ENCODE measurements at places on chromosomes 16 and 17.

GRCh38 chr16:67668495-67669157 lies 2.0 kb downstream of the C16orf86 start:
- no peak for DNase-seq
- H3K27me3 ChIP-seq: no peaks in the 10 kb centered on the region
- peaks cover 9% of the 10 kb centered on the region for H3K4me1 ChIP-seq
- H3K36me3 ChIP-seq: no peaks in the 10 kb centered on the region
- H3K4me3 ChIP-seq: no peak overlapping the region

DNA sequence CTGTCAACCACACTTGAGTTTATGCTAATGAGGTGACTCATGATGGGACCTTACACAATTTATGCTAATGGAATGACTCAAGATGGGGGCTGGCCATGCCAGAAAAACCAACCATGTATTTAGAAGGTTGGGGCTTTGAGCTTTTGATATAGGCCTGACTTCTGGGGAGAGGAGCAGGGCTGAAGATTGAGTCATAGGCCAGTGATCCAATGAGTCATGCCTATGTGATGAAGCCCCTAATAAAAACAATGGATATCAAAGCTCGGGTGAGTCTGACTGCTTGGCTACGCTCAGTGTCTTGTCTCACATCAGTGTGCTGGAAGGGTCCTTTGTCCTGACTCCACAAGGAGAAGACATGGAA lies 7.3 kb downstream of the MFSD6L start:
- H3K27me3 ChIP-seq: no peaks in the 10 kb centered on the region
- DNase-seq: no peak
- H3K4me3 ChIP-seq: no peak overlapping the region
- H3K27ac ChIP-seq: no peak overlapping the region

GRCh38 chr16:49183911-49184310 lies 97.7 kb downstream of the CBLN1 start:
- no peaks in the 10 kb centered on the region for H3K36me3 ChIP-seq
- H3K4me3 ChIP-seq: no peak overlapping the region
- no peaks in the 10 kb centered on the region for H3K4me1 ChIP-seq
- no peak overlapping the region for H3K27ac ChIP-seq

GRCh38 chr17:70238646-70239045 lies 69.3 kb downstream of the KCNJ2 start:
- no peak for DNase-seq
- H3K36me3 ChIP-seq: no peaks in the 10 kb centered on the region
- no peaks in the 10 kb centered on the region for H3K27me3 ChIP-seq
- H3K4me1 ChIP-seq: no peaks in the 10 kb centered on the region

- H3K36me3 ChIP-seq: no peaks in the 10 kb centered on the region
- H3K27me3 ChIP-seq: no peaks in the 10 kb centered on the region
- H3K4me1 ChIP-seq: no peaks in the 10 kb centered on the region
- H3K27ac ChIP-seq: no peak overlapping the region
Observed at GRCh38 chr16:87671221-87671620, 68.9 kb downstream of the JPH3 start.

DNA sequence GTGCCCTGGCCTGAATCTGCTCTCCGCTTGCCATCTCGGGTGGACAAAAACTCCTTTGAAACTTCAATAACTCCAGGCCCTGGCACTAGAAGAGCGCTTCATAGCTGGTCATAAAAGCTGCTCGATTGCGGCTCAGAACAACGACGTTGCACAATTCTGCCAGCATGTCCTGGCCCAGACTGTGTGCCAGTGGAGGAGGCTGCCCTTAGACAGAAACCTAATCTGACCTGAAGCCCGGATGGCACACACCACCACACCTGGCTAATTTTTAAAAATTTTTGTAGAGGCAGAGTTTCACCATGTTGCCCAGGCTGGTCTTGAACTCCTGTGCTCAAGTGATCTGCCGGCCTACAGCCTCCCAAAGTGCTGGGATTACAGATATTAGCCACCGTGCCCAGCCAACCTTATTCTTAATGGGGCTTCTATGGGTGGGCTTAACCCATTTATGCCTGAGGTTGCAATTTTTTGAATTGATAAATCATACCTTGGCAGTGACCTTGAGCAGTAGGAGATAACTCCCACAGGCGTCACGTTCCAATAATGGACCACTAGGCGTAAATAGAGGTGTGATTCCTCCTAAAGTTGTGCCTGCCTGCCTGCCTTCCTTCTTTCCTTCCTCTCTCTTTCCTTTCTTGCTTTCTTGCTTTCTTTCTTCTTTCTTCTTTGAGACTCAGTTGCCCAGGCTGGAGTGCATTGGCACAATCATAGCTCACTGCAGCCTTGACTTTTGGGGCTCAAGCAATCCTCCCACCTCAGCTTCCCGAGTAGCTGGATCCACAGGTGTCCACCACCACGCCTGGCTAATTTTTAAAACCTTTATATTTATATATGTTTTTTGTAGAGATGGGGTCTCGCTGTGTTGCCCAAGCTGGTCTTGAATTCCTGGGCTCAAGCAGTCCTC lies 1.1 kb upstream of the PPL start:
- peaks cover 28% of the 10 kb centered on the region for H3K4me1 ChIP-seq
- DNase-seq: no peak
- H3K36me3 ChIP-seq: no peaks in the 10 kb centered on the region
- H3K4me3 ChIP-seq: no peak overlapping the region

GRCh38 chr16:53453928-53454327 lies 19.7 kb downstream of the RBL2 start:
- H3K27ac ChIP-seq: no peak overlapping the region
- no peak for DNase-seq
- H3K36me3 ChIP-seq: peaks cover 55% of the 10 kb centered on the region
- H3K4me1 ChIP-seq: no peaks in the 10 kb centered on the region

DNA sequence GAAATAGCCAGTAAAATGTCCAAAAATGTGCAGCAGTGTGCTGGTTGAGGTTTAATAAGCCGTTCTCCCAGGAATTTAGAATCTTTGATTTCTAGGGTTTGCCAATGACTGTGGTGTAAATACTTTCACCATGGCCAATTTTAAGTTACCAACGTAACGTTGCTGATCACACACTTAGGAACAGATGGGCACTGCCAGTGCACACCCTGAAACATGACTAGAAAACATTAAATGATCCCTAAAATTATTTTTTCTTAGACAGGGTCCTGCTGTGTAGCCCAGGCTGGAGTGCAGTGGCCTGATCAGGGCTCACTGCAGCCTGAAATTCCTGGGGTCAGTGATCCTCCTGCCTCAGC lies 3.2 kb downstream of the CA5A start:
- H3K4me3 ChIP-seq: no peak overlapping the region
- H3K4me1 ChIP-seq: no peaks in the 10 kb centered on the region
- no peaks in the 10 kb centered on the region for H3K36me3 ChIP-seq
- no peak for DNase-seq
- no peak overlapping the region for H3K27ac ChIP-seq

DNA sequence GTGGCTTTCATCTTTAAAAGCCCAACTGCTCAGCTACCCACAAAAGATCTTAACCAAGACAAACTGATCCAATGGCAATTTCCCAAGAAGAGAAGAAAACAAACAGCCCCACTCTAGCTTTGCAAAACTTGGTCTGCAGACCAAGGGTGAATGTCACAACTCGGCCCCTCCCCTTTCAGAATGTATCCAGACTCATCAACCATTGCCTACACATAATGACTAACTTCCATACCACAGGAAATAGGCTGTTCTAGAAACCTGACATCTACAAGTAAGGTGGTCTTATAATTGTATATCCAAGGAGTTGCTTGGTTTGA lies 16.0 kb downstream of the DCUN1D3 start:
- no peak for DNase-seq
- H3K4me1 ChIP-seq: peaks cover 38% of the 10 kb centered on the region
- no peaks in the 10 kb centered on the region for H3K36me3 ChIP-seq
- H3K27ac ChIP-seq: peak overlapping the region; percentile 28
- H3K27me3 ChIP-seq: no peaks in the 10 kb centered on the region

GRCh38 chr17:59840329-59841090 lies 52.2 kb downstream of the TUBD1 start:
- peaks cover 24% of the 10 kb centered on the region for H3K36me3 ChIP-seq
- peaks cover 8% of the 10 kb centered on the region for H3K4me1 ChIP-seq
- H3K4me3 ChIP-seq: peak overlapping the region; percentile 81
- H3K27me3 ChIP-seq: no peaks in the 10 kb centered on the region
- no peak for DNase-seq

DNA sequence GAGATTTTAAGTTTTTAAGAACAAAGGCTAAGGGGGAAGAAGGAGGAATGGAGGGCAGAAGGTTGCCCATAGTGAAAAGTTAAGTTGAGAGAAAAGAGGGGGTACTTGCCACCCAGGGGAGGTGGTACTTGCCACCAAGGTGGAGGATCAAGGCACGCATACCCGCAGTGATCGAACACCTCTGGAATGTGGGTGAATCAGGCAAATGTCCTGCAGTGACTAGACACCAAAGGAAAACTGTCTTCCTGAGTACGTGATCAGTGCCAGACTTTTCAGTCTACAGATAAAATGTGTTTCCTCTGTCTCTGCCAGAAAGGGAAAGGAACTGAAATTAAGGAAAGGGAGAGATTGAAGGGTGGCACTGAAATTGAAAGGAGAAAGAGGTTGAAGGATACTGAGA lies 2285.3 kb downstream of the TP53TG3F start:
- H3K27ac ChIP-seq: no peak overlapping the region
- no peak for DNase-seq
- H3K27me3 ChIP-seq: no peaks in the 10 kb centered on the region
- no peaks in the 10 kb centered on the region for H3K4me1 ChIP-seq
- H3K4me3 ChIP-seq: no peak overlapping the region

DNA sequence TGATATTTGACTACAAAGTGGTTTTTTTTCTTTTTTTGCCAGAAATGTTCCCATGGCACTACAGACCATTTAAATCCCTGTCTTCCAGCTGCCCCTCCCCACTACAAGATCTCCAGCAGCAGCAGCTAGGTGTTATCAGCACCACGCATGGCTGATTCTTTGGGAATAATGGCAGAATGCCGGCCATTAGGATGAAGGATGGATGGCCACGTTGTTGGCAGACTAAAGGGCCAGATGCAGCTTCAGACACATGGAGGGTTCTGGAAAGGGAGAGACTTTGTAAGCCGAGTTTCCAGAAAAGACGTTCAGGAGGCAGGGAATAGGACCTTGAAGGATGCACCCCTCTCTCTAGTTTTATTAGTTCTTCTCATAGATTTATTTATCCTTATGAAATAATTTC lies 10.3 kb upstream of the MED9 start:
- no peak overlapping the region for H3K4me3 ChIP-seq
- DNase-seq: no peak
- H3K36me3 ChIP-seq: no peaks in the 10 kb centered on the region
- H3K27ac ChIP-seq: no peak overlapping the region
- H3K4me1 ChIP-seq: no peaks in the 10 kb centered on the region
- H3K27me3 ChIP-seq: no peaks in the 10 kb centered on the region

- no peak overlapping the region for H3K4me3 ChIP-seq
- no peaks in the 10 kb centered on the region for H3K27me3 ChIP-seq
- no peaks in the 10 kb centered on the region for H3K36me3 ChIP-seq
- H3K27ac ChIP-seq: no peak overlapping the region
Observed at GRCh38 chr17:56074361-56074890, 78.8 kb upstream of the ANKFN1 start.

DNA sequence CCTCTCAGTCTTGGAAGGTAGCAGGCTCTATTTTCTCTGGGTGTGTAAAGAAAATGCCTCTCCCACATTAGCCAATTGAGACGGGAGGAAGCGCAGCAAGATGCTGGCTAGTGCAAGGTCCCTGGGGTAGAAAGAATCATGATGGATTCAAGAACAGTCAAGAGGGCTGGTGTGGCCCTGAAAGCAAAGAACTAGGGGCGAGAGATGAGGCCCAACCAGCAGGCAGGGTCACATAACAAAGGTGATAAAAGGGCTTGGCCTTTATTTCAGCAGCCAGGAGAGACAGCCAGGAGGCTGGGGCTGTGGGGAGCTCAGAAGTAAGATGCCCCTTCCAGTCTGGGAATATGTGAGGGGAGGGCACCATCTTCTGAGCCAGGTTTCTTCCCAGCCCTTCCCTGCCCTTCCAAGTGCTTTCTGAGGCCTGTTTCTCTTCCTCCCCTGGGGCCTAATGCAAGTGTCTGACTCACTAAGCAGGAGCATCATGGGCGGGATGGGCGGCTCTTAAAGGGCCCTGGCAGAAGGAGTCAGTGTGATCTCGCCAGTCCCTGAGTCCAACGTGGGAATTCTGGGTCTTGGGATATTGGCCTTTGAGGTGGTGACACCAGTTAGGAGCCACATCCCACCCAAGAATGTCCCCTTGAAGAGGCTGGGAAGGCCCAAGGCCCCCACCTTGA lies 3.9 kb upstream of the NLRC5 start:
- no peaks in the 10 kb centered on the region for H3K27me3 ChIP-seq
- H3K27ac ChIP-seq: peak overlapping the region; percentile 57
- no peak overlapping the region for H3K4me3 ChIP-seq

DNA sequence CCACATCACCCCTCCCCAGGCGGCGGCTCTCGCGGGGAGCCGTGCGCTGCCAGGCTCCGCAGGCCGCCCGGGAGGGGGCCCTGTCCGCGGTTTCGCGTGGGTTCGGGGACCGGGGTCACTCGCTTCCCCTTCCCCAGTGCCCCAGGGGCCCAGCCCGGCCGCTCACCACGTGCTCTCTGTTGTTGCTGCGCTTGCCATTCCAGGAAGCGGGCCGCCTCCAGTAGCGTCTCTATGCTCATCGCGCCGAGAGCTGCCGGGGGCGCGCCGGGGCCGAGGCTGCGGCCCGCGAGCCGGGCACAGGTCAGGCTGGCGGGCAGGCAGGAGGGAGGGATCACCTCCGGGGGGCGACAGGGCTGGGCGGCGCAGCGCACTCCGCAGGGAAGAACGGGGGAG lies 390 bp downstream of the MNT start:
- DNase-seq: no peak
- peaks cover 32% of the 10 kb centered on the region for H3K4me1 ChIP-seq
- no peaks in the 10 kb centered on the region for H3K27me3 ChIP-seq
- H3K27ac ChIP-seq: peak overlapping the region; percentile 98
- H3K36me3 ChIP-seq: no peaks in the 10 kb centered on the region

DNA sequence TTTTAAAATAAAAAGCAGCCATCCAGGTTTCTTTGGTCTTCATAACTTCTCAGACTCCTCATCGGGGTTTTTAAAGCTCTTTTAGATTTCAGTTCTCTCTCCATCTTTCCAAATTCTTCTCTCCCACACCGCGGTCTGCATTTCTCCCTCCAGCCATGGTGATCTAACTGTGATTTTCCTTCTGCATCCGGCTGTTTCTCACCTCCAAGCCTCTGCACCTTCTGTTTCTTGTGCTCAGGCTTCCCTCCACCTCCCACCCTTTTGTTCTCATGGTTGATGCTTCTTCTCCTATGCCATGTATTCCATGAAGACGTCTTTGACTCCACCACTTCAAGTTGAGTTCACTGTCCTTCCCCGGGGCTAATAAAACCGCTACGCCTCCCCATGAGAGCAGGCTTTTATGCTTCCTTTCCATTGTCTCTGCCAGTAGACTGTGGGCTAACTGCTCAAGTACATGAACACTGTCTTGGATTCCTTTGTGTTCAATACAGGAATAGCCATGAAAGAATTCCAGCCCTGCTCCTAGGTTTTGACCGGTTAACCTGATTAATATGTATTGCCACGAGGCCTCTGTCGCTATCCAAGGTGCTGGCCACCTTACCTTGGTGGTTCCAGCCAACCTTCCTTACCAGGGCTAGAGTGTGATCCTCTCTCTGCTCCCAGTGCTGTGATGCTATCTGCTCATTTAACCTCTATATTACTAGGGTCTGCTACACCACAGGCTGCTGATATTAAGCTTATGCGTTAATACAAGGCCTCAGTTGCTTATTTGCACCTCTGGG lies 625.1 kb downstream of the HS3ST4 start:
- no peak for DNase-seq

GRCh38 chr16:17544785-17545184 lies 74.0 kb upstream of the XYLT1 start:
- H3K4me3 ChIP-seq: no peak overlapping the region
- no peaks in the 10 kb centered on the region for H3K36me3 ChIP-seq
- H3K27me3 ChIP-seq: no peaks in the 10 kb centered on the region
- DNase-seq: no peak
- H3K4me1 ChIP-seq: no peaks in the 10 kb centered on the region
- no peak overlapping the region for H3K27ac ChIP-seq

- no peak for DNase-seq
- H3K36me3 ChIP-seq: peaks cover 26% of the 10 kb centered on the region
- H3K27me3 ChIP-seq: no peaks in the 10 kb centered on the region
- H3K27ac ChIP-seq: peak overlapping the region; percentile 86
Observed at GRCh38 chr17:28807925-28808634, 34.5 kb downstream of the FAM222B start.
